ENCODE measurements at places on chromosomes 3 and 15.

- DNase-seq, result no peak
These were observed 855.4 kb upstream of the ARPP21 start for GRCh38 chr3:34783876-34784275.

DNA sequence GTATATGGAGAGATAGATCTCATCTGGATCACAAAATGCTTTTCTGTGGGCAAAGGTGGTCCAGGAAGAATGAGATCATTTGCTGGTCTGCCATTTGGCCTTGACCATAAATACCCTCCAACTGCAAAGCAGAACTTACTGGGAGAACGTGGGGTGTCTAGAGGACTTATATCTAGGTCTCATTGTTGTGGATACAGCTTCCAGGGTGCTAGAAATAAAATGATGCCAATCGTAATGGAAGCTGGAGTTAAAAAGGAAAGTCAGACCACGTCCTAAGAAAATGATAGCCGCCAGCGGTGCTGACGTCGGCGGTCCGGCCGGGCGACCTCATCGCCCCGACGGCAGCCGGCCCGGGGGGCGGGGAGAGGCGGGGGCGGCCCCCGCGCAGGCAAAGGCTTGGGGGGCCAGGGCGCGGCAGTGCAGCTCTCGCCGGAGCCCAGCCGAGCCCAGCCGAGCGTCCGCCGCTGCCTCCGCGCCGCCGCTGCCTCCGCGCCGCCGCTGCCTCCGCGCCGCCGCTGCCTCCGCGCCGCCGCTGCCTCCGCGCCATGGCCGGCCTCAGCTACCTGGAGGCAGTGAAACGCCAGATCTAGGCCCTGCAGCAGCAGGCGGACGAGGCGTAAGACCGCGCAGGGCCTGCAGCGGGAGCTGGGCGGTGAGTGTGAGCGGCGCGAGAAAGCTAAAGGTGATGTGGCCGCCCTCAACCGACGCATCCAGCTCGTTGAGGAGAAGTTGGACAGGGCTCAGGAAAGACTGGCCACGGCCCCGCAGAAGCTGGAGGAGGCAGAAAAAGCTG, 89.5 kb downstream of the EOMES start:
- no peak for DNase-seq

DNA sequence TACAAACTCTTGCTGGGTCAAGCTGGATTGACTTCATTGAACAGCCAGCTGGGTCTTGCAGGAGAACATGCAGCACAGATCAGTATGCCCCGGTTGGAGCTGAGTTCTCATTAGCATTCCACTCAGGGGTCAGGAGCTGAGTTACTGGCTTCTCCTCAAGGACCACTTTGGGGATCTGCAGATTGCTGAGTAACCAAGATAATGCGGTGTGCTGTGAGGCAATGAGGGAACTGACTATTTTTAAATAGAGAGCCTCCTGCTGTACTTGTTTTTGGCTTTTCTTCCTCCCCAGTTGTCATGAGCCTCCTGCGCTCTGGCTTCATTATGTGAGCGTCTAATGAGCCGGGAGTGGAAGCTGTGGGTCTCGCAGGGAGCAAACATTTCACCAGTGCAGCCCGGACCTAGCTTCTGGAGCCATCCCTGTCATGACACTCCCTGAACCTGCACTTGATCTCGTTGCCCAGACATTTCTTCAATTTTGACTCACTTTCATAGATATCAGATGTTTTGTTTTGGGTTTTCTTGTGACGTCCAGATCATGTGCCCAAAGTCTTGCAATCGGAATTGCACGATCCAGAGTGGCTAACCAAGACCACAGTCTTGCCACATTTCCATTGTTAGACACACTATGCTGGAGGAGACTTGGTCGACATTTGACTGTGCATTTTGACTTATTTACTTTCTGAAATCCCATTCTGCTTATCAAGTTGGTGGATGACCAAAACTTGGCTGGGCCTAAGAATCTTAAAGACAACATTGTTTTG, 327.2 kb downstream of the LRTM1 start:
- no peak for DNase-seq

- DNase-seq, result no peak
These were observed 307.6 kb upstream of the LRRFIP2 start for GRCh38 chr3:37481982-37482381.

- DNase-seq, result no peak
These were observed 9.5 kb downstream of the SEC22C start for GRCh38 chr3:42572278-42572677.

DNA sequence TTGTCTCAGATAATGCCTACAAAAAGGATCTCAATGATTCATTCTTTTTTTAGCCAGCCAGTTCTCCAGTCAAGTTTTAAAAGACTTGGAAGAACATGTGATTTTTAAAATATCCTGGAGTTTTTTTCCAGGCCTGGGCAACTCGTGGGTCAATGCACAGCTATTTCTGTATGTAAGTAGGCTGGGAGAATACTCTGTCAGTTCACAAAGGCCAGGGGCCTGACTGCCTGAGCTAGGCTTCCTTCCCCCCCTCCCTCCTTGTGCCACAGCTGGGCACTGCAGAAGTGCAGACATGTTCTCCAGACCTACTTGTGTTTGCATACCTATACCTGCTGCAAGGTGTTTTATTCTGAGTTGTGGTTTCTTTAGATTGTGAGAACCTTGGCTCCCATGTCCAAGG, 43.7 kb downstream of the CTDSPL start:
- no peak for DNase-seq

GRCh38 chr3:161096771-161097367, 8.3 kb downstream of the B3GALNT1 start:
- DNase-seq, result no peak

GRCh38 chr15:39443659-39444219, 137.1 kb upstream of the THBS1 start:
- DNase-seq, result no peak

- DNase-seq, result no peak
These were observed 21.9 kb downstream of the PLXNA1 start for GRCh38 chr3:127004641-127005397.

GRCh38 chr3:159245871-159246270, 444.0 kb downstream of the MFSD1 start:
- no peak for DNase-seq

GRCh38 chr3:66039590-66039887, 821 bp upstream of the MAGI1 start:
- no peak for DNase-seq

DNA sequence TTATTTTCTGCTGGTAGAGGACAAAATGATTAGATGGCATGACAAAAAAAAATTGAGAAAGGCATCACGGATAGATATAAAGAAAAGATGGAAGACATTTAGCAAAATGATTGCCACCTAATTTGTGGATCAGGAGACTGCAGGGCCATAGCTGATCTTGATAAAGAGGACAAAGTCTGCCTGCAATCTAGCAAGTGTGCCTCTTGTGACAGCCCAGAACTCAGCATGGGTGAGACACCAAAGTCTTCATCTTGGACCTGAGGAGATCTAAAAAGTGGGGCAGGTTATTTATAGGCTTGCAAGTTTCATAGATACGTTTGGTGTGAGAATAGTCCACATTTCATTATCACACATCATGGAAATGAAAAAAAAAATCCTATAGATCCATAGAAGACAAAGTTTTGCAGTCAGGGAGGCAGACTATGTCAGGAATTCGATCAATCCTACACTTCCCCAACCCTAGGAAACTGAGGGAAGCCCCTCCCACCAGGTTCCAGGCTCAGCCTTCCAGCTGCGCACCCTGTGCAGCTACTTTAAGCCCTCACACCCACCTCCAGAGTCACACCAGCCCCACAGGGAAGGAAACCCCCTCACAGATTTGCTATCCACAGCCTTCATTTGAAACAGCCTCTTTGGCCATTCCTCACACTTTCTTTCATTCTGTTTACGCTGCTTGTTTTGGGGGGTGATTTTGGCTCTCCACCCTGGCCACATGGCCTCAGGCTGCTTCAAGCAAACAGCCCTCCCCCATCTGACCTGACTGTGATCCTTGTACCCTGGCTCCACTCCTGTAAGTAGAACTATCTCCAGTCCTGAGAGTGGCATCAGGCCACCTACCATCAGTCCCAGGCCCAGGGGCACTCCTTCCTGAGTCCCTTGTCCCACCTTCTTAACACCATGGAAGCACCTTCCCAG, 28.1 kb upstream of the KLHL6 start:
- no peak for DNase-seq

- DNase-seq, result no peak
These were observed 718 bp downstream of the BNIP2 start for GRCh38 chr15:59688423-59688781.

GRCh38 chr15:75790631-75791336, 52.5 kb upstream of the UBE2Q2 start:
- DNase-seq, result no peak

GRCh38 chr3:64848127-64848800, 160.5 kb upstream of the ADAMTS9 start:
- no peak for DNase-seq

DNA sequence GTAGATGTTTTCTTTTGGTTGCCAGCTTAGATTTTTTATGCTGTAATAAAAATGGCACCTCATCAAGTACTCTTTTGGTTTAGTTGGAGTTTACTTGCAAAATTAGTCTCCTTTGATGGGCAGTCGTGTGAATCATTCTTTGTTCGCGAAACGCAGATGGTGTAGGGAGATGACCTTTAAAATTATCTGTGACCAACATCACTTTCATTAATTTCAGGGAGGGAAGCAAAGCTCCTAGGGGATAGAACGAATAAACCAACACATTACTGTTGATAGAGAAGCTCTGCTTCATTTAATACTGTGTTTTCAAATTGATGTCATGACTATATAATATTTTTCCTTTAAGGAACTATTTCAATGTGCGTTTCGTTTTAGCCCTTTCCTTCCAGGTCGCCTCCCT, 67.4 kb downstream of the USP13 start:
- no peak for DNase-seq

- no peak for DNase-seq
These were observed 39.5 kb upstream of the IQSEC1 start for GRCh38 chr3:13112521-13113345.

DNA sequence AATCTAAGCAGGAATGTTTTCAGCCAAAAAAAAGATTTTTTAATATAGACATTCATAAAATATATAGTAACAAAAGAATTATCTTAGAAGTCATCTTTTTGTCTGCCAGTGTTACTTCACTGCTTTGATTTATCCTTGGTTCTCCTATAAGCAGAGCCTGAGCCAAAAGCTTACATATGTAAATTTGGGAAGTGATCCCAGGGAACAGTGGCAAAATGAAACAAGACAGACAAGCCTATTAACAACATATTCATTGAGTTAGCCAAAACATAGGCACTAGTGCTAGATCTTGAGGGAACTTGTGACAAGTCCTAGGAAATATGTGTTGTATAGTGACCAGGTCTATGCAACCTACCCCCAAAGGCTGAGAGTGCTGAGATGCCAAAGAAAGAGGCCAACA, 11.3 kb downstream of the GTPBP8 start:
- no peak for DNase-seq

DNA sequence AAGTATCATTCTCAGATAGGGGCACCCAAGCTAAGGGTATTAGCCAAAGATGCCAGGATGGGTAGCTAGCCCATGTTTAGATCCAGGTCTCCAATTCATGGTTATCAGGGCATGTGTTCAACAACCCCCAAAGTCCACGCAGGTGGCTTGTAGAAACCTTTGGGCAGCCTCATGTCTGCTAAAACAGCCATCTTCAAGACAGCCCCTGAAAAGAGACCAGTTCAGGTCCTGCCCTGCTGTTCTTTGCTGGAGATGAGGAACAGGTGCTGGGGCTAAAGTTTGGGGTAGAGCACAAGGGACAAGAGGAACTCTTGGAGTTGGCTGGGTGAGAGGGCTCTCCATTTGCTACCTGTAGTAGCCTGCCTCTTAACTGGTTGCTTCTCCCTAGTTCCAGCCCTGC, 4.6 kb downstream of the PPM1M start:
- DNase-seq, result no peak

DNA sequence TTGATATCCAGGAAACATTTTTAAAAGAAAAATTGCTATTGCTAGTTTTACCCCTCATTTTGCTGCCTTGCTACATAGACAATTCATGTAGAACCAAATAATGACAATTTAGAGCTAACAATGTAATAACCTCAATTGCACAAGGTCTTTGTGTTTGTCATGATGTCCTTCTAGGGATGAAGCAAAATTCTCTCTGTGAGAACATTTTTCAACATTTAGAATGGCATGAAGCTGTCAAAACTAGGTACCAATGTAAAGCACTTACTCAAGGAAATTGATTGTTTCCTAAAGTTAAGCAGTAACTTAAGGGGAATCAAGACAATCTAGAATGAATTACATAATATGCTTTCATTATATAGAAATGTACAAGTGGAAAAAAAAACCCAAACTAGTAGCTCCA, 7.9 kb upstream of the FGF7 start:
- no peak for DNase-seq

- DNase-seq, result peak; percentile 61
These were observed 15.9 kb downstream of the RPLP1 start for GRCh38 chr15:69468241-69469121.

- no peak for DNase-seq
These were observed 31.4 kb downstream of the CLDN11 start for GRCh38 chr3:170450039-170450438.

GRCh38 chr15:41900526-41901380, 6.9 kb upstream of the SPTBN5 start:
- DNase-seq, result no peak

DNA sequence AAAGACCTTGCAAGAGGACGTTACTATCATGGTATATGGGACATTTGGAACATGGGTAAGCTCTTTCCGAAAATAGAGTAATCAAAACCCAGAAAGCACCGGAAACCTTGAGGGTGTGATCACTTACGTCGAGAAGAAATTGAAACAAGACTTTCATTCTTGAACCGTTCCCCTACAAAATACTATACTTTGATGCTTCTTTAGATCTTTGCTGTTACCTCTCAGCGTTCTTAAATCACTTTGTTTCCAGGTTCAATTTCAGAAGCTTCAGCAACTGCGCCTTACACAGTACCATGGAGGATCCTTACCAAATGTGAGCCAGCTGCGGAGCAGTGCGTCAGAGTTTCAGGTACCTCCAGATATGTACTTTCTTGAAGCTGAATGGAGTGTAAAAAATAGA, 10.1 kb downstream of the CRTC3 start:
- no peak for DNase-seq

DNA sequence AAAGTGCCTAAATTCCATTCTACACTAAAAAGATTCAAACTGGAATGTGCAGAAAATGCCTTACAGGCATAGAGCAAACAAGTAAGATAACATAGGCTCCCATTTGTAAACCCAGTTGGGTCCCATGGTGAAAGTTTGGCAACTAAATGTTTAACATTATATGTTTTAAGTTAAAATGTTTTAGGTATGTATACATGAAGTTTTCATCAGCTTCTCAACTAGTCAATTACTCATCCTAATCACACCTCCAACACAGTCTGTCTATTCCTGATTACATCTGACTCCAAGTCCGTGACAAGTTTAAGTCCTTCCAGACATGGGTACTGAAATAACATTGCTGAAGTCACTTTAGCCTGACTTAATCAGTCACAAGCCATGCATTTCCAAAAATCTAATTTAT, 25.0 kb downstream of the MYLK start:
- DNase-seq, result no peak

- no peak for DNase-seq
These were observed 13.5 kb upstream of the DNAH1 start for GRCh38 chr3:52302426-52303145.

GRCh38 chr3:159418571-159419526, 569.8 kb upstream of the IL12A start:
- DNase-seq, result no peak

- DNase-seq, result no peak
These were observed 14.2 kb downstream of the PDIA5 start for GRCh38 chr3:123080864-123081562.
